RKO (cell line): ENCODE measurements at places on chromosomes 1 and 21.

GRCh38 chr1:16174261-16174868, 18.5 kb upstream of the EPHA2 start:
- DNase-seq = no peak

DNA sequence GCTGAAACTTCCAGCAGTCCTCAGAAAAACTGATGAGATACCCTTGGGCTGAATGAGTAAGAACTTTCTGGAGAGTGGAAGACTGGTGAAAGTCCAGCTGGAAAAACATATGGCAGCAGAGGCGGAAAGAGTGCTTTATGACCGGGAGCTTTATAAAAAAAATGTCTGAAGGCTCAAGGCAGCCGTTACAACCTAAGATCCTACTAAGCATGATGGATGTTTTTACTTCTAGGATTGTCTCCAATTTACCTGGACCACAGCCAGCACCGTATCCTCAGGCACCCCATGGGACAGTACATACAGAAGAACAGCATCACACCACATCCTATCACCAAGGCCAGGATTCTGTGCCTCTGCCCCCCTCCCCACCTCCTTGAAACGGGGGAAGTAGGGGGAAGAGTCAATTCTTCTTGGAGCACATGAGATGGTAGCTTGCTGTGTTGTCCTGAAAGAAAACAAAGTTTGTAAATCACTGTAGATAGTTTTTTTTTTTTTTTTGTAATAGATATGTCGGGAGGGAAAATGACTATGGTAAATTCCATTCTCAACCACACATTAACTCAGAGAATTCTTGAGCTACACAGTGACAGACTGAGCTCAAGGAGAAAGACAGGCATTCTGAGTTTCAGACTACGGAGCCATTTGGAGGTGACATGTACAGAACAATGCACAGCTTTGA, 11.8 kb upstream of the IRF2BP2 start:
- no peak for DNase-seq

DNA sequence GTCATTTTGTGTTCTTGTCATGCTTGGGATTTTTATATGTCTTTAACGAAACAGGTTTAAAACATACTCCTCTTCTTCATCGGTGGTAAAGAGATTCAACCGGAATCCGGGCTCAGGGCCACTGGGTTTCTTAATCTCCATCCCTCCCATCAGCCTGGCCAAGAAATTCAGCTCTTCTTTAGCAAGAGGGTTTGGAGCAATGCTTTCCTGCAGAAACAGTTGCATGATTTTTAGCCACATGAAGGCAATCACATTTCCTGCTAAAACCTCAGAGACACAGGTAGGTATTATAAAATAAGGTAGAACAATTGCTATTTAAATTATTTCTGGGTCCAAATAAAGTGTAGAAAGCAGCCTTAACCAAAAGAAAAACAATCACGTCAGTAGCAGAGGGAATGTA, 22.7 kb upstream of the LSM10 start:
- DNase-seq = no peak

- no peak for DNase-seq
These were observed 33.0 kb upstream of the EPS8L3 start for GRCh38 chr1:109796484-109797302.

DNA sequence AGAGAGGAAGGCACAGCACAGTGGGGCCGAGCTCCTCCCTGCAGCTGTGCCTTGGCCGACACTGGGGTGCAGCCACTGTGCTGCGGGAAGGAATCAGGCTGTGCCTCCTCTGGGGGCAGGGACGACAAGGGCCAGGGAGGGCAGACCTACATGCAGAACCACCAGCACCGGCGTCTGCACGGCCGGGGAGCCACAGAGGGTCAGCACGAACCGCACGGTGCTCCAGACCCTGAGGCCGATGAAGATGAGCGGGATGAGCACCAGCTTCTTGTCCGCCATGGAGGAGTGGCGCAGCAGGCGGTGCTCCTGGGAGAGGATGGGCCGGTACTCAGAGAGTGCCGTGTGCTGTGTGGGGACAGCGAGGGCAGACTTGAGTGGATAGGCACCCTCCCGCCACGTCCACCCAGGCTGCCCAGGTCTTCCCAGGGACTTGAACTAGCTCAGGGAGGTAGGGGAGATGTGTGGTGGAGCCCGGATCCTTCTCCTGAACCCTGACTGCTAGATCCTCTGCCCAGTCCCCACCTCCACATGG, 23.5 kb downstream of the GPR157 start:
- no peak for DNase-seq

GRCh38 chr1:30893776-30894507, 14.6 kb downstream of the SDC3 start:
- DNase-seq = no peak

DNA sequence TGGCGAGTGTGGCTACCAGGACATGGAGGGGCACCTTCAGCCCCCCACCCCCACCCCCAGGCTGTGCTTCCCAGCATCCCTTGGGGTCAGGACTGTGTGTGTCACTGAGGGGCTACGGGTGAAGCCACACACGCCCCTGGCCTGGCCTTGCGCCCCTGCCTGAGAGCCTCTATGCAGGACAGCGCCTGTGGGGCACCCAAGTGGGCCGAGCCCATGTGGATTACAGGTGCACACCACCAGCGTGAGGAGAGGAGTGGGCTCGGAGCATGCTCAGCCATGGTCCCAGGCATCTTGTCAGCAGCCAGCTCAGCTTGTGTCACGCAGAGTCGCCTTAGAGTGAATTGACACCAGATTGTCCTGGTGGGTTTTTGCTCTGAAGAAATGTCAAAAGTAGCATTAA, 27.9 kb downstream of the FAAP20 start:
- DNase-seq = no peak

- no peak for DNase-seq
These were observed 122.6 kb upstream of the ZNHIT6 start for GRCh38 chr1:85830837-85831236.

- DNase-seq = no peak
These were observed 698.6 kb upstream of the B3GALT2 start for GRCh38 chr1:193884848-193885558.

DNA sequence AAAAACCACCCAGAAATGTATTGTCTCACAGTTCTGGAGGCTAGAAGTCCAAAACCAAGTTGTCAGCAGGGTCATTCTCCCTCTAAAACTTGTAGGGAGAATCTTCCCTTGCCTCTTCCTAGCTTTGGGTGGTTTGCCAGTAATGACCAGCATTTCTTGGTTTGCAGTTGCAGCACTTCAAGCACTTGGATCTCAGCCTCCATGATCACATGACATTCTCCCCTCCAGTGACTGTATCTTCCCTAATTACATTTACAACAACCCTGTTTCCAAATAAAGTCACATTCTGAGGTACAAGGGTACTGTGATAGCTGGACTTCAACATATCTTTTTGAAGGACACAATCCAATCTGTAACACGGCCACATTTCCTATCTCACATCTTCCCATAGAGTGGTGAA, 37.2 kb downstream of the EVI5 start:
- DNase-seq = no peak

GRCh38 chr1:52588535-52588934, 13.6 kb upstream of the GPX7 start:
- no peak for DNase-seq

DNA sequence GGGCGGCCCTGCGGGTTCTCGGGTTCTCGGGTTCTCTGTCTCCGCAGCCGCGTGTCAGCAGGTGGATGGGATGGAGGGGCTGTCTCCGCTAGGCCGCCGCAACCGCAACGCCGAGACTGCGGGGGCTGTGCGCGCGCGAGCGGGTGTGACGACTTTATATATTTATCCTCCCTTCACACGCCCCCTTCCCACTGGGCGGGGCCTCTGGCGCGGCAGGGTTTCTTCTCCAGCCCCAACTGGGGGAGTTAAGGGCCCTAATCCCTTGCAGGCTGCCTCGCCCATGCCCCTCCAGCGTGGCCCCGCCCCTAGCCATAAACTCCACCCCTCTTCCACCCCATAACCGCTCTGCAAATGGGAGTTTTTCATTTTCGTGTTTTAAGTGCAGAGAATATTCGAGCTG, 3.4 kb downstream of the IGSF21 start:
- no peak for DNase-seq

DNA sequence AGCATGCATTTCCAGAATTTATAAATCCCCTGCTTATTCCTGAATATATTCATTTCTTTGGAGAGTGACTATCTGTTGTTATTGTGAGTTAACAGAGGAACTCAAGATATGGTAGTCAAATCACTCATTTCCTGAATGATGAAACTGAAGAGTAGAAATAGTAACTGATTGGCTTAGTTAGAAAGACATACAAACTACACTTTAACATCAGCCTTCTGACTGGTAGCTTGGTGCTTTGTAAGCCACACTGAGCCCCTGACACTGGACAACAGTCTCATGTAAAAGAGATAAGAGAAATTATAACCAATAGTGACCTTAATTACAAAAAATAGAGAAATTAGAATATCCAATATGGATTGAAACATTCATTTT, 4.8 kb downstream of the GBP7 start:
- peak; percentile 9 for DNase-seq

DNA sequence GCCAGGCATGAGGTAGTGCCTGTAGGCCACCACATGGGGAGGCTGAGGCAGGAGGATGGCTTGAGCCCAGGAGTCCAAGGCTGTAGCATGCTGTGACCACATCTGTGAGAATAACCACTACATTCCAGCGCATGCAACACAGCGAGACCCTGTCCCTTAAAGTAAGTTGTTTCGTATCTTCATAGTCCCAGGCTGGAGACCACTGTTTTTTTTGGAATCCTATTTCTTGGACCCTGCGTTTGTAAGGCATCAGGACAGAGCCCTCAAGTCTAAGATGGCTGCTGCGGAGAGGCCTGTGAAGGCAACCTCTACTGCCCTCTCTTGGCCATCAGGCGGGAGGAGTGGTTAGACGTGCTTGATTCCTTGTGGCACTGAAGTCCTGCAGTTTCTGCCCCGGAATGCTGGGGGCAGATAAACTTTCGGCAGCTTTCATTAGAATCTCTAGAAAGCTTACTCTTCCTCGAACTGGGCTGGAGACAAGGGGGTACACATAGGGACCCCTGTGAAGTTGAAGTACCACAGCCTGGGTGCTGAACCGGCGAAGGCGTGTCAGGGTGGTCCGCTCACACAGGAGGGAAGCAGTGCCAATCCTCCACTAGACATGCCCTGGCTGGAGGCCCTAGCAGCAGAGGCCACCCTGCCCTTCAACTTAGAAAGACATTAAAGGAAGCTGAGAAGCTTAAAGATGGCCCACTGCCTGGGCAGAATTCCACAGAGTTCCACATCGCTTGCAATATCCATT, 36.6 kb downstream of the RABIF start:
- peak; percentile 58 for DNase-seq
